Esophagus mucosa (tissue), 1 donor: ENCODE measurements at places on chromosomes 3 and 15. TPM values are rescaled to one million over a fixed set of nuclear protein-coding genes. Genes with fewer than 3 reads are reported as not detected.

GOLGA8T gene
- not detected for total RNA-seq

DNA sequence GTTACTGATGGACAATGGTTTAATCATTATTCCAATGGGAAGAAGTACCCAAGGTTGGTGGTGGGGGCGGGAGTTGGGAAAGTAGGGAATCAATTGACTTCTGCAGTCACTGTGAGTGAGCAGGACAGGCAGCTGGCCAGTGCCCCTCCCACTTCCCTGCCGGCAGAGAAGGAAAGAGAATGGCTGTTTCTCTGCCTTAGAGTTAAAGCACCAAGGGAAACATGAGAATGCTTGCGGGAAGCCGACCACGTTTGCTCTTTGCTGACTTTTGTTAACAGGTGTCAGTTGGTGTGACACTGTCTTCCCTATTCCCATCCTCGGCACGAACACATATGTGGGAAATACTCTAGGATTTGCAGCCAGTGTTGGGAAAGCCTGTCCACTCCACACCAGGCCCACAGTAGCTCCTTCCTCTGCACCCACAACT lies 33.5 kb upstream of the MFSD1 start:
- ATAC-seq: peak; percentile 13

CHRD gene
- total RNA-seq: 0.84 TPM

P2RY13 gene
- 0.28 TPM for total RNA-seq

- no peak for ATAC-seq
Observed at GRCh38 chr15:67083135-67083762, 17.8 kb downstream of the SMAD3 start.

- ATAC-seq: peak; percentile 32
Observed at GRCh38 chr3:195260280-195260905, 10.6 kb downstream of the XXYLT1 start.

TMEM108 gene
- total RNA-seq: 0.60 TPM

DNA sequence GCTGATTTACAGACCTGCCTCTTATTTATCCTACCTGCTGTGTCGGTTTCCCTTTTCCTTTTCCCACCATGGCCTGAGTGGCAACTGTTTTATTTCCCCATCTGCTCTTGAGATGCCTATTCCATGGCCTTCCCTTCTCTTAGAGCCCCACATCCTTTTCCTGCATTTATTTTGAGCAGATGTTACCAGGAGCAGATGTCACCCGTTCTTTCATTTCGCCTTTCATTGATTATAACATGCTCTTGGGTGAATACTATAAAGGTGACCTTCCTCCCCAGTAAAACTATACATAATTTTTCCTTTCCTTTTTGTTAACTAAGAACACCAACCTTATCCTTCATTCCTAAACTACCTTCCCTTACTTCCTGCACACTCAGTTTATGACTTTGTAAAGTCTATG lies 8.5 kb upstream of the P2RY1 start:
- no peak for ATAC-seq

SPATA12 gene
- total RNA-seq: not detected

GRCh38 chr15:100339999-100340398 lies 1.8 kb downstream of the ADAMTS17 start:
- no peak for ATAC-seq

DNA sequence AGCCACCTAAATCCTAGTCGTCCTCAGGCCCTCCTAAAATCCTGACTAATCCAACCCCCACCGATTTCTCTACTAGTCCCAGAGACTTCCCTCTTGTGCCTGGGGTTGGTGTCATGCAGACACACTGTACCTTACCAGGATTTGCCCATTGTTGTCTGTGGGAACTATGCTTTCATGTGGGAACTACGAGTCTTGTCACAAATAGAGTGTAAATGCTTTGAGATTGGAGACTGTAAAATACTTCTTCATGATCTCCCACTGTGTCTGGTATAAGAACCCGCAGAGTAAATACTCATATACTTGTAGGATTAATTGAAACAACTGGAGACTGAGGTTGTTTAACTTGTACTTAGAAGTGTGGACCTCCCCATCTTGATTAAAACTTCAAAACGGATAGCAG lies 11.2 kb downstream of the B3GNT5 start:
- ATAC-seq: no peak

- ATAC-seq: no peak
Observed at GRCh38 chr3:59990915-59991314, 941.1 kb upstream of the CFAP20DC start.

GRCh38 chr3:86969500-86970189 lies 21.3 kb downstream of the VGLL3 start:
- no peak for ATAC-seq

- ATAC-seq: no peak
Observed at GRCh38 chr15:77627067-77627466, 5.6 kb downstream of the LINGO1 start.

- ATAC-seq: no peak
Observed at GRCh38 chr3:127171320-127171719, 21.6 kb upstream of the PRR23E start.

ZNF197 gene
- total RNA-seq: 7.0 TPM

PAK6 gene
- 25.3 TPM for total RNA-seq

DNA sequence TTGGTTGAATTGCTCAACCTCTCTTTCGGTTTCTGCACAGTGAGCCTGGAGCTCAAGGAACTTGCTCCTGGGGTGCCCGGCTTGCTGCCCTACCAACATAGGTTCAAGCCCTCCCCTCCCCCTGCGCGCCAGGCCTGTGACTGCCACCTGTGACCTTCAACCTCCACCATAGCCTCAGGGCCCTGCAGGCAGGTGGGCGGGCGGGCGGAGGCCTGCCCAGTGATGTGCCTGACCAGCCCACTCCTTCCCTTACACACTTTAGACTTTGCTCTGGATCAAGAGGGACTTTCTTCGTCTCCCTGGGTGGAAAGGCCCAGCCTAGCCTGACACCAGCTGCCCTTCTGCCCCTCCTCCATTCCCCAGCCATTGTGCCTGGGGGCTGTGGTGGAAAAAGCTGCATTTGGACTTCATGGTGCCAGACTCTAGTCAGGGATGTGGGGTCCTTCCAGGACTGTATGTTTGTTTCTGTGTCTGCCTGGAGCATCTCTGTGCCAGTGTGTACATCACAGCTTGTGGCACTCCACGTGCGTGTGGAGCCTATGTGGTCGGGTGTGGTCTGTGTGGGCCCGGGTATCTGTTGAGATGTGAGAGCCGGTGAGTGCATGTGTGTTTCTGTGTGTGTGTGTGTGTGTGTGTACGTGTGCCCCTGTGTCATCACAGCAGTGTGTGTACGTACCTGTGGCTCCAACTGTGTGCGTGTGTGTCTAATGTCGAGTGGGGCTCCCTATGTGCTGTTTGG lies 9.5 kb downstream of the PRKCD start:
- ATAC-seq: no peak

TP53BP1 gene
- 16.5 TPM for total RNA-seq

DNA sequence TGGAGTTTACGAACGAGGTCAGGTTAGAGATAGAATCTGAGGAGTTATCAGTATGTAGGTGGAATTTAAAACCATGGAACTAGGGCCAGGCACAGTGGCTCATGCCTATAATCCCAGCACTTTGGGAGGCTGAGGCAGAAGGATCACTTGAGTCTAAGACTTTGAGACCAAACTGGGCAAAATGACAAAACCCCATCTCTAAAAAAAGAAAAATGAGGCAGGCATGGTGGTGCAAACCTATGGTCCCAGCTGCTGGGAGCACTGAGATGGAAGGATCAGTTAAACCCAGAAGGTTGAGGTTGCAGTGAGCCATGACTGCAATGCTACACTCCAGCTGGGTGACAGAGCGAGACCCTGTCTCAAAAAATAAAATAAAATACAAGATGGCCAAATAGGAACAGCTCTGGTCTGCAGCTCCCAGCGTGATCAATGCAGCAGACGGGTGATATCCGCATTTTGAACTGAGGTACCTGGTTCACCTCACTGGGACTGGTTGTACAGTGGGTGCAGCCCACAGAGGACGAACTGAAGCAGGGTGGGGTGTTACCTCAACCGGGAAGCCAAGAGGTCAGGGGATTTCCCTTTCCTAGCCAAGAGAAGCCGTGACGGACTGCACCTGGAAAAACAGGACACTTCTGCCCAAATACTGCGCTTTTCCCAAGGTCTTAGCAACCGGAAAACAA lies 33.3 kb downstream of the ZMAT3 start:
- no peak for ATAC-seq

- no peak for ATAC-seq
Observed at GRCh38 chr3:25430287-25430934, 2.3 kb downstream of the RARB start.

MFGE8 gene
- total RNA-seq: 43.8 TPM

GRCh38 chr3:177513815-177514610 lies 316.7 kb upstream of the TBL1XR1 start:
- no peak for ATAC-seq

- peak; percentile 17 for ATAC-seq
Observed at GRCh38 chr3:36814066-36814717, 49.8 kb upstream of the DCLK3 start.

DNA sequence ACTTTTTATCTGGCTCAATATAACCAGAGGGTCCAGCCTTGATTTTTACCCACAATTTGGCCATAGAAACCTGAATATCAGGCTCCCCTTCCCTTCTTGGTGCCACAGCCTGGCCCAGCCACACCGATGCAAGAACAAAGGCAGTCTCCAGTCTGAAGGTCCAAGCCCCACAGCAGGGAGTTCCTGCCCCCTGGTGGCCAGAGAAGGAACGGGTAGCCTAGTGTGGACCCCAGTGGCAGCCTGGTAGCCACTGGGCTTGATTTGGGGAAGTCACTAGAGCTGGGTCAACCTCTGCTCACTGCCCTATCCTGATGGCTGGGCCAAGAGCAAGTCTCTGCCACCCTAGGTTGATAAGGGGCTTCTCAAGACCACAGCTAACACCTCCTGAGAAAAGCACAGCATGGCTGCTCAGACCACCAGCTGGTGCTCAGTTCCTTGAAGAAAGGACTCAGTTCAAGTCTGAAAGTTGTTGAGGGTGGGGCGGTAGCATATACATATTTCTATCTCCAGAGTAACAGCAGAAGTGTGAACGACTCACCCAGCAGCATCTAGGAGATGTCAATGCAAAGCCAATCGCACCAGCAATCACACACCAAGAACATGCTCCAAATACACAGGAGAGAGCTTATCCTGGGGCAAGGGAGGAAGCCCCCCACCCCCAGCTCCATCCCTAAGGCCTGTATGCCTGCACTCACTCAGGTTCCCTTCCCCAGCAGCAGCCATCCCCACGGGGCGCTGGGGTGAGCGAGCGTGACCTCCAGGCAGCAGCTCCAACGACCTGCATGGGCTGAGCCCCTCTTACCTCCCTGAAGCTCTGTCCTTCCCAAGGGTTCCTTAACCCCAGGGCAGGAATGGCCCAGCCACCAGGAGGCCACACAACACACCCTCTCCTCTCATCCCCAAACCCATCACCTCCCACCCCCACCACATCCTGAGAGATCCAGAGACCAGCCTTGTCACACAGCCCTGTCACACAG lies 7.6 kb downstream of the PFKFB4 start:
- ATAC-seq: peak; percentile 81

GRCh38 chr15:39720081-39720480 lies 62.6 kb downstream of the FSIP1 start:
- ATAC-seq: no peak

FYCO1 gene
- total RNA-seq: 18.5 TPM

GRCh38 chr15:94610069-94610468 lies 378.7 kb downstream of the MCTP2 start:
- ATAC-seq: no peak

GRCh38 chr3:99883138-99883461 lies 65.4 kb downstream of the CMSS1 start:
- ATAC-seq: no peak

GRCh38 chr3:147713234-147714133 lies 304.3 kb downstream of the ZIC1 start:
- no peak for ATAC-seq

DNA sequence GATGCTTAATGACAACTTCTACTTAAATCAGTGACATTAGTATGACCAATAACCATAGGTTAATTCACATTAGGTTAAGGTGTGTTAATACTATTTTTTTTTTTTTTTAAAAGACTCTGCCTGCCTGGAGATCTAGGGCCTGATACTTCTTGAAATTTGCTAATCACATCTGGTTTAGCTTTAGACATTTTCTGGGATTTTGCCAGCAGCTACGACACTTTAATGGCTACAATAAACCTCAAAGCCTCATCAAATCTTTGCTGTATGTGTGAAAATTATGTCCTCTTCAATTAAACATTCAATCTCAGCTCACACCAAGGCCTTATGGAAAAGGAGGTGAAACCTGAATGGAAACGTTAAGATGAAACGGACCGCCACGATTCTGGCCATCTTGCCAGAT lies 167.9 kb downstream of the GREM1 start:
- ATAC-seq: no peak

DNA sequence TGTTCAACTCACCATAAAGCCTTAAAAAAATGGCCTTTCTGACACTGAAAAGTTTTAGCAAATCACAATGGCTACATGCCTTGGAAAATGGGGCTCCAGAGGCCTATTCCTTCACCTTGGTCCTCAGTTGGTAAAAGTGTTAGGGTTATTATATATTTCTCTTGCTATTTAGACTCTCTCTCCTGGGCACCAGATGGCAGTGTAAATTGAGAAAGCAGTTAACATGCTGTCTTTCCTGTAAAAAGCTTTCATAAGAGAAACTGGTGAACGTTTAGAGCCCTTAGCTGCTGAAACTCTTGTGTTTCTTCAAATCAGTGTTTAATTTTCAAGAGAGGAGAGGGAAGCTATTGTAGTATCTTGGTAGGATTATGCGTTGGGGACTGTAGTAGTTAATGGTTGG lies 89.9 kb downstream of the LRTM1 start:
- ATAC-seq: no peak

DNA sequence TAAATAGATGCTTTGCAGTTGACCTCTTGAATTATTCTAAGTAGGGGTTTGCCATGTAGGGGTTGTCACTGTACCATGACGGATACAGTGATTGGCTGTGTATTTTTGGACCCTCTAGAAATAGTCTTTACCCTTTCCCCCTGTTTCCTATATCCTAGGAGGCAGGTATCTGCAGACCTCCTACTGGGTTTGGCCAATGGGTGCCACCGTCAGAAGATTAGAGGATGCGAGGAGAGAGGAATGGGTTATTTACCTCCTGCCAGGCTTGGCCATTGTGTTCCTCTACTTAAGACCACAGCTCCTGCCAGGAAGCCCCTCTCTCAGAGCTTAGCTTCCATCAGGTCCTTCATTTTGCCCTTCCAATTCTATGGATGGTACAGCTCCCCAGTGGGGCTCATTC lies 40.2 kb upstream of the CLRN1 start:
- ATAC-seq: no peak

SSUH2 gene
- 0.36 TPM for total RNA-seq

BCL2A1 gene
- not detected for total RNA-seq

GRCh38 chr15:50774450-50774849 lies 8.9 kb upstream of the SPPL2A start:
- ATAC-seq: peak; percentile 89

NANOGP8 gene
- total RNA-seq: 0.44 TPM
